ENCODE measurements at places on chromosomes 7 and 10.

GRCh38 chr7:82449910-82450309 lies 6.3 kb upstream of the CACNA2D1 start:
- DNase-seq, result no peak

GRCh38 chr10:127976286-127976685 lies 69.4 kb downstream of the PTPRE start:
- DNase-seq, result no peak

GRCh38 chr10:49746626-49747302 lies 15.4 kb downstream of the OGDHL start:
- no peak for DNase-seq

DNA sequence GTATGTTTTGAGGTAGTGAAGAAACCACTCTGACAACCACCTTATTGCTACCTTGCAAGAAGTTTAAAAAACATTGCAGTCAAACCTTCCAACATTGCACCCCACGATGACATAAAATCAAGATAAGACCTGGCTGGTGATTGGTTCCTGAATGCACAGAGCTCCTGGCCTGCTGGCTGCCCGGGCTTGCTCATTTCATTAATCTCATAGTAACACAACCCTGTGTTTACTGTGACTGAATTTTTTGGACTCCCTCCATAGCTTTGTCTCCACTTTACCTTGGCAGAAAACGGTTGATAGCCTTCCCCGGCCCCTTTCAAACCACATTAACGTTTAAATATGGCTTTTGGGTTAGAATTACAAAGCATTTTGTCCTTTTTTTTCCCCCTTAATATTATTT lies 27.5 kb downstream of the VWA2 start:
- no peak for DNase-seq

- no peak for DNase-seq
Measured at GRCh38 chr10:32161586-32161985, 105.4 kb upstream of the KIF5B start.

- peak; percentile 71 for DNase-seq
Measured at GRCh38 chr10:79929409-79929904, 19.4 kb downstream of the SFTPD start.

DNA sequence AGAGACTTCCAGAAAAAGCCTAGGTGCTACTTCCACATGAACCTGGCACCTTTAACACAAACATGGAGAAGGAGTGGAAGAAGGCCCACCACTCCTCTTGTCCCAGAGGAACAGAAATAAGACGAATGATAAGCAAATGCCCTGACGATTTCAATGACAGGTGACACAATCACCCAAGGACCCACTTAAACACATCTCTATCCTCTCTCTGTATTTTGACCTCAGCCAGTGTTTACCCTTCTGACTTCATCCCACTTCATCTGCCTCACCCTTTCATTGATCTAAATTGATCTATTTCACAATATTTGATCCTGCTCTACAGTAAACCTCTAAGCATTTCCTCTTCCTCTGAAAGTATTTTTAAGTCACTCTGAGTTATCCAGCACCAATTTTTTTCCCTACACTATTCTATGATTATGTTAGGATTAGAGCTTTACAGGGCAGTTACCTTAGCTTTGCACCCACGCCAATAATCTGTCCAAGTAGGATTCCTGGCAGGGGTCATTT lies 9.1 kb downstream of the GOT1 start:
- DNase-seq, result no peak

- no peak for DNase-seq
Measured at GRCh38 chr7:16891338-16891737, 9.6 kb upstream of the AGR3 start.

DNA sequence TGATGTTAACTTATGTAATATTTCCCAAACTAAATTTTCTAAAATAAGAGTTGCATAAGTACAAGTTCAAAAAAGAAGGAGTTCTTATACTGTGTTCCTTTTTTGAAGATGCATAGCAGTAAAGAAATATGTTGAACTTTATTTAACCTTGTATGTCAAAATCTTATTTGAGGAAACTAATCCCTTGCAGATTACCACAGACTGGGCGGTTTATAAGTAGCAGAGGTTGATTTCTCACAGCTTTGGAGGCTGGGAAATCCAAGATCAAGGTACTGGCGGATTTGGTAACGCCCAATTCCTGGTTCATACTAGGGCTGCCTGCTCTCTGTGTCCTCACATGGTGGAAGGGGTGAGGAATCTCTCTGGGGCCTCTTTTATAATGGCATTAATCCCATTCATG lies 68.5 kb downstream of the GNAT3 start:
- DNase-seq, result no peak

DNA sequence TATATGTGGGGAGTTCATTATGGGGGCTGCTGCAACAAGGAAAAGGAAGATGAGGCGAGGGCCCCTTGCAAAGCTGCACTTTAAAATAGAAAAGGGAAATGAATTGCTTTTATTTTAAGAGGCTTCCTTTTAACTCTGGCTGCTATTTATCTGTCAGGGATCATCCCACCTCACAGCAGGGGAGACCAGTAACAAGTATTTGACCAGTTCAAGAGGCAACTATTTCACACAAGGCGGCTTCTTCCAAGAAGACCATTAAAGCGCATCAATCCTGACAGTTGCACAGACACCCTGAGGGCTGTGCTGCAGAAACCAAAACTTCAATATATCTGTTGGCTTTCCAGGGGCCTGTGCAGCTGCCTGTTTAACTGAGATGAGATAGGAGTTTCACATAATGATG lies 1009.2 kb downstream of the SORCS3 start:
- no peak for DNase-seq

Measured in stimulated activated CD4-positive, alpha-beta T cell treated with anti-CD3 and anti-CD28 coated beads, TNF-alpha, amount 100 ng/mL, for 1 hour (primary cell).